H7 (cell line): ENCODE measurements at places on chromosomes 2 and 18. TPM values are rescaled to one million over a fixed set of nuclear protein-coding genes. Genes with fewer than 3 reads are reported as not detected.

EML6 gene
- 0.52 and 1.0 TPM in 2 replicates for total RNA-seq

VWA3B gene
- 1.0 TPM in 1 of 2 replicates, not detected in the other for total RNA-seq

DLGAP1 gene
- total RNA-seq: 10.1 and 21.7 TPM in 2 replicates

C1GALT1C1L gene
- total RNA-seq: not detected in 2 replicates

CYP1B1 gene
- 7.3 and 9.2 TPM in 2 replicates for total RNA-seq

SERPINB5 gene
- 0.07 and 0.28 TPM in 2 replicates for total RNA-seq

ALPP gene
- 0.15 and 0.69 TPM in 2 replicates for total RNA-seq

ZSWIM2 gene
- total RNA-seq: not detected in 2 replicates

ANKRD39 gene
- 13.1 and 13.5 TPM in 2 replicates for total RNA-seq

LPIN1 gene
- 11.5 and 15.0 TPM in 2 replicates for total RNA-seq

FOSL2 gene
- 3.5 and 4.1 TPM in 2 replicates for total RNA-seq

POTEI gene
- 0.07 TPM in 2 replicates for total RNA-seq

TSGA10 gene
- 1.1 and 3.5 TPM in 2 replicates for total RNA-seq

ACYP2 gene
- 3.7 and 5.2 TPM in 2 replicates for total RNA-seq

TMEM127 gene
- total RNA-seq: 13.4 and 13.8 TPM in 2 replicates

OSBPL6 gene
- 8.6 and 9.2 TPM in 2 replicates for total RNA-seq

ATP9B gene
- total RNA-seq: 8.0 and 10.1 TPM in 2 replicates

XDH gene
- total RNA-seq: 0.59 and 1.3 TPM in 2 replicates

PCARE gene
- not detected in 2 replicates for total RNA-seq

SPR gene
- 3.7 and 8.0 TPM in 2 replicates for total RNA-seq

ALK gene
- total RNA-seq: 0.15 and 0.21 TPM in 2 replicates

SLC4A1AP gene
- total RNA-seq: 22.8 and 30.2 TPM in 2 replicates

PPP3R1 gene
- 20.1 and 24.1 TPM in 2 replicates for total RNA-seq

REG3A gene
- total RNA-seq: not detected in 2 replicates

ANKRD30BL gene
- not detected in 2 replicates for total RNA-seq

CCDC68 gene
- 0.10 TPM in 1 of 2 replicates, not detected in the other for total RNA-seq

PLB1 gene
- not detected in 2 replicates for total RNA-seq

TUBA3D gene
- total RNA-seq: 0.62 TPM in 1 of 2 replicates, not detected in the other

C2orf74 gene
- 6.5 and 8.6 TPM in 2 replicates for total RNA-seq
